ENCODE measurements at places on chromosomes 1 and 21.
A peak's percentile ranks its signal among the peaks of the same experiment; 100 is the strongest.

DNA sequence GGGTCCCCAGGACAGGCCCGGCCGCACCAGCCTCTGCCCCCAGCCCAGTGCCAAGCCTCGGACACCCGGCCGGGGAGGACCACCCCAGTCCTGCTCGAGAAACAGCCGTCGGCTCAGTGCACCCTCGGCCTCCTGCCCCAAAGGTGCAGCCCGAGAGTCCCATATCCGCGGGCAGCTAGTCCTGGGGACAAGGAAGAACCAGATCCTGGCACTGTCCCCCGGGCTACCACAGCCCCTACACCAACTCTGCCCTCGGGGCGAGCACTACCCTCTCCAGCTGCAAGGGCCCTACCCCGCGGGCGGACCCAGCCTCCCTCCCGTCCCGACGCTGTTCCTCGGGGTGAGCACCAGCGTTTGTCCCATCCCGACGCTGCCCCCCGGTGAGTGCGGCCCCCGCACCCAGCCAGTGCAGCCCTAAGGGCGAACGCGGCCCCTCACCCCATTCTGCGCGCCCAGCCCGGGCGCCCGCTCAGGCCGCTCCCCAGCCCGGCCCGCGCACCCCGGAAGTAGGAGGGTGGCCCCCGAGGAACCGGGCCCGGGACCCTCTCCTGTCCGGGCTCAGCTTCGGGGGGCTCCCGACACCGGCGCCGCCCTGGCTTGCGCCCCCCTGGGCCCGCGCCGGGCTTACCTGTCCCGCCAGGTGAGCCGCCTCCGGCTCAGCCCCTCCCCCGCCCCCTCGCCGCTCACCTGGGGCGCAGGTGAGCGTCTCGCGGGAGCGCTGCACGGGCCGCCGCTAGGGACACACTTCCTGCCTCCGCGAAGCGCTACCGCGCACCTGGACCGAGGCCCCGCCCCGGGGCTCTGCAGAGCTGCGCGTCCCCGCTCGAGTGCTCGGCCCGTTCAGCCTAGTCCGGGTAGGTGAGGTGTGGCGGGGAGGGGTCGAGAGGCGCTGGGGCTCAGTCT, at the start of gene KDF1:
Gene KDF1 (minus strand): TSS at position 747 of the 903 bp plus-strand sequence. CDS start 8,088 bp downstream, outside the sequence.
- peak; percentile 61 for DNase-seq

GRCh38 chr1:156571261-156571852, 1.0 kb downstream of the IQGAP3 start:
- no peak for DNase-seq

DNA sequence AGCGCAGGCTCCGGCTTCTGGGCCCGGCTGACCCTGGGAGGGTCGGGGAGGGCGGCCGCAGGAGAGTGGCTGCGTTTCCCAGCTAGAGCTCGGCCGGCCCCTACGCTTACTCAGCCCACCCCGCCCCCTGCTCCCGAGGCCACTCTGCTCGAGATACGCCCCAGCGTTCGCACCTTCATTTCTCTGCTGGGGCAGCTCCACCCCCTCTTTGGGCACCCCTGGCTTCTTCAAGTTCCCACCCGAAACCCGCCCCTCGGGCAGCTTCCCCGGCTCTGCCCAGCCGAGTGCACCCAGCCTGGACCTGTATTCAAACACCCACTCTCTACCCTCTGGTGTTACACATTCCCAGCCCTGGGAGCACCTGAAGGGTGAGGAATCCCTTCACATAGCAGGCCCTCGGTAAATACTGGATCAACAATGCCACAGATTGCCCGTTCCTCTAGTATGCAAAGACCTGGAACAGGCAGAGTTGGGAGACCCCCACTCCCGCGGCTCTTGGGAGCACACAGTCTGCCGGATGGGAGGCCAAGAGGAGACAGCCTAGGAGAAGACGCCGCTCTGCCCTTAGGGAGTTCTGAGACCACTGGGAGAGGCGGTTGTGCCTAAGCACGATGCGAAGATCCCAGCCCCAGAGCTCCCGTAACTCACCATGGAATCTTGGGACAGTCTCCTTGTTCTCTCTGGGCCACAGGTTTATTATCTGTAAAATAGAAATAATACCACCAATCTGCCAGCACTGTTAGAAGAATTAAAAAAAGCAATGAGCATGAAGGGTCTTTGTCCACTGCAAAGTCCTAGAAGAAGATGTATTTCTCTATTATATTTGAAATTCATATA, 566 bp upstream of the PAQR7 start:
- DNase-seq, result no peak

DNA sequence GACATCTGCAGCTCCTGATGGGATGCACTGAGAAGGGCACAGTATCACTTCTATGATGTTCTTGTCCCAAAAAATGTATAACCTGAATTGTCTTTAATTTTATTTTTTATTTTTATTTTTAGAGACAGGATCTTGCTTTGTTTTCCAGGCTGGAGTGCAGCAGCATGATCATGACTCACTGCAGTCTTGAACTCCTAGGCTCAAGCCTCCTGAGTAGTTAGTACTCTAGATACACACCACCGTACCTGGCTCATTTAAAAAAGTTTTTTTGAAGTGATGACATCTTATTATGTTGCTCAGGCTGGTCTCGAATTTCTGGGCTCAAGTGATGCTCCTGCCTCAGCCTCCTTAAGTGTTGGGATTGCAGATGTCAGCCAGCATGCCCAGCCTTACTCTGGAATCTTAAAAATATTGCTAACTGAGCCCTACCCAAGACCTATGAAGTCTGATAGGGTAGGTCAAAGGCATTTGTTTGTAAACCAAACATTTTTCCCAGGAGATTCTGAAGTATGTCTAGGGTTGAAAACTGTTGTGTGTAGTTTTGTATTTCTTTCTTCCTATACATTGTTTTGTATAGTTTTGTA, 68.9 kb downstream of the ATF6 start:
- no peak for DNase-seq

GRCh38 chr1:165580931-165581871, 37.4 kb downstream of the LRRC52 start:
- no peak for DNase-seq

- no peak for DNase-seq
These were observed 9.9 kb upstream of the LRRC39 start for GRCh38 chr1:100187912-100188311.

- DNase-seq, result no peak
These were observed 15.7 kb downstream of the HYI start for GRCh38 chr1:43438006-43438405.

GRCh38 chr21:41398831-41399230, 27.2 kb upstream of the MX1 start:
- DNase-seq, result no peak

- DNase-seq, result no peak
These were observed 37.6 kb downstream of the DUSP10 start for GRCh38 chr1:221704306-221704705.

- DNase-seq, result no peak
These were observed 47.7 kb downstream of the CDC42BPA start for GRCh38 chr1:227270554-227270953.

DNA sequence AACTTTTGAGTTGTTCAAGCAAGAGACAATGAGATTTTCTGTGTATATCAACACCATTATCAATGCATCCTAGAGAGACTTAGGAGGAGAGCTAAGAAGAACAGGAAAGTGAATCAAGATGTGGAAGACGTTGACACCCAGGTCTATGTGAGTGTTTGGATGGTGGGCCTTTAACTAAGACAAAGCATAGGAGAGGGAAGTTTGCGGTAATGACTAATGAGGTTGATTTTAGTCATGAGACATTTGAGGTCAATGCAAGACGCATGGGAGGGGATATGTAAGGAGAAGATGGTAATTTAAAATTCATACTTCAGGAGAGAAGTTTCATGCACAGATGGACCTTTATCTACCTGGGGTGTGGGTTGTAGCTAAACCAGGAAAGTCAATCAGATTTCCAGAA, 269.6 kb downstream of the VAV3 start:
- no peak for DNase-seq

DNA sequence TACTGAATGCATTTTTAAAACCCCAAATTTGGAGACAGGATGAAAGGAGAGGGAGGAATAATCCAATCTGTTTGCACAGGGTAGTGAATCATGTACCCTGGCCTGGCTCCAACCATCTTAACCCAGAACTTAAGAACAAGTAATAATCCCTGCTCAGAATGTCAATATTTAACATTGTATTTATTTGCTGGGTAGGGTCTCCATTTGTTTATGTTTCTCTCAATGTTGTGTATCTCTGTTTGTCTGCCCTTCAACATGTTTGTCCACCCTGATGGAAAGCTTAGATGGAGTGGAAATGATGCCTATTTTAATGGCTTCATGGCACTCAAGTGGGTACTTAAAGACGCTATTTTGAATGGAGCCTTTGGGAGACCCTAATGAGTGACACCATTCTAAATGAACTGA, 54.4 kb upstream of the CDC42BPA start:
- no peak for DNase-seq

DNA sequence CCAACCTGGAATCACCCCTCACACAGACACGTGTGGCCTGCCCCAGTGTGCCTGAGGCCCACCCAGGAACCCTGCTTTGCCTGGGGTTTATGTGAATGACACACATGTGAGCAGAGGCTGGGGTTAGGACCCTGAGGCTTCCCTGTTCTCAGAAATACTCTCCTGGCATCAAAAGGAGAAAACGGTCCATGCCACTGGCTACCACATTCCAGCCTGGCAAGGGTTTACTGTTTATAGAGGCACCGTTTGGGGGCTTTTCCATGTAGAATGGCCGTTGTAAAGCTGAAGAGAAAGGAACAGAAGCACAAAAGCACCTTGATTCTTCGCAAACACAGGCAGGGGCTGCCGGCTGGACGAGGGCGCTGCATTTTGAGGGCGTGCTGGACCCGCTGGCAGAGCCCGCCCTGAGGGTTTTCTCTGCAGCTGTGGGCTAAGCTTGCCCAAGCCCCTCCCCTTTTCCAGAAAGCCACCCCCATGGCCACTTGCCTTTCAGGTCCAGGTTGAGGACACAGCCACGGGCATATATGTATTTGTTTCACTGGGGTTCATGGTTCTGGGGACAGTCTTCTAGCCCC, 13.0 kb downstream of the TFF3 start:
- DNase-seq, result no peak

GRCh38 chr1:62621907-62622306, 24.6 kb downstream of the ANGPTL3 start:
- peak; percentile 8 for DNase-seq

DNA sequence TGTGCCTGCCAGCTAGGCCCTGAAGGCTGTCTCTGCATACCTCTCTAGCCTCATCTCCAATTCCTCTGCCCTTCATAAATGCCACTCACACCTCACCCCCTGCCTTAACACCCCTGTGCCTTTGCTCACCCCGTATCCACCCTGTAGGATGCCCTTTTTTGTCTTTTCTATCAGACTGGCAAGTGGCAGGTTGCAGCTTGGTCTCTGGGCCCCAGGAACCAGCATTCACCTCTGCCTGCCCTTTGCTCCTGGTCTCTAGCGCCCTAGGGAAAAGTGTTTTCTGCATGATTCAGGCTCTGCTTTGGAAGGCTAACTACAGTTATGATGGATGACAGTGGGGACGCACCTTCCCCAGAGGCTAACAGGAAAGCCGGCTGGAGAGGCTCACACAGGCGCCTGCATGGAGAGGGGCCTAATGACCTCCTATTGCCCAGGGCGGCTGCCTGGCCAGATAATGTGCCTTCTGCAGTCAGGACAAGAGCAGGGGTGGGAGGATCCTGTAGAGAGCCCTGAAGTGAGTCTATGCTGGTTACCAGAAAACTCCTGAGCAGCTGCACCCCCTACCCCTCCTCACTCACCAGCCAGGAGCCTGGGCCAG, 11.2 kb downstream of the KANK4 start:
- no peak for DNase-seq

- DNase-seq, result no peak
These were observed 16.4 kb upstream of the ATP1A4 start for GRCh38 chr1:160134791-160135572.

DNA sequence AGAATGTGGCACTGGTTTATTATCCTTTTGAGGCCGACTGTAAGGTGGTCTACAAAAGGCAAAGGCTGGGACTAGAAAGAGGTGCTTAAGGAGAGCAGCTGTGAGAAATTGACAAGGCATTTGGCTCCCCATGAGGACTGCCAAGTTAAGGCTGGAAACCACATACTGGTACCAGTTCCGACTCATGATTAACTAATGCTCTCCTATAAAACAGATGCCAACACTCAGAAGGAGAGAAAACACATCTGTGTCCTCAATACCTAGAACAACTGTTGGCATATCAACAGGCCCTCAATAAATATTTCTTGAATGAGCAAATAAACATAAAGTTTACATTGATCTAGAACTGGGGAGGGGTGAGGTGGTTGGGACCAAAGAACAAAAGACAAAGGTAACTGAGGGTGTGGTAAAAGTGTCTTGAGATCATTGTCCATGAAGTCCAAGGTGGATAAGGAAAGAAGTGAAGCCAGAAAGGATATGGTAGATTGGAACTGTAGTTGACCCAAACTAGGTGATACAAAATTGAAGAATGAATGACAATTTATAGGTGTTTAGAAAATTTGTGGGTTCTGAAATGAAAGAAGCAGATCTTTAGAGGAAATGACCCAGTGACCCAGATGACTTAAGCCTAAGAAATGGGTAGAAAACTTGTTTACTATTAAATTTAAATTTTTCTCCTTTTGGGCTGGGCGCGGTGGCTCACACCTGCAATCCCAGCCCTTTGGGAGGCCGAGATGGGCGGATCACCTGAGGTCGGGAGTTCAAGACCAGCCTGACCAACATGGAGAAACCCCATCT, 16.9 kb upstream of the MCL1 start:
- DNase-seq, result no peak

GRCh38 chr1:232904566-232904965, 45.8 kb upstream of the NTPCR start:
- no peak for DNase-seq

DNA sequence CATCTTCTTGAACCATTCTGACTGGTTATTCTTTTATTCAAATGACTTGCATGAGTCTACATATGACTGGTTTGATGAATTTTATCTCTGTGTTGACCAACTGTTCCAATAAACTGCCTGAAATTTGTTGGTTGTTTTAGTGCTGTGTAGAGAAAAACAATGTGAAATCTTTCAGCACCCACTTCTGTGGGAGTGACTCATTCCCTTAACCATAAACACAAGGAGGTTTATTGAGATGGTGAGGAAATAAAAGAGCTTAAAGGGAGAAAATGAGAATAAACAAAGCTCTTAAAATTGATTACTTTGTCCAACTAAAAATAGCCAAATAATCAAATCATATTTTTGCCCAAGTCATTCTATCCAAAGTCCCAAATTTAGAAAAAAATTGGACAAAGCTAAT, 341.1 kb downstream of the TGFB2 start:
- no peak for DNase-seq
